ENCODE measurements at places on chromosomes 11 and 22.

DNA sequence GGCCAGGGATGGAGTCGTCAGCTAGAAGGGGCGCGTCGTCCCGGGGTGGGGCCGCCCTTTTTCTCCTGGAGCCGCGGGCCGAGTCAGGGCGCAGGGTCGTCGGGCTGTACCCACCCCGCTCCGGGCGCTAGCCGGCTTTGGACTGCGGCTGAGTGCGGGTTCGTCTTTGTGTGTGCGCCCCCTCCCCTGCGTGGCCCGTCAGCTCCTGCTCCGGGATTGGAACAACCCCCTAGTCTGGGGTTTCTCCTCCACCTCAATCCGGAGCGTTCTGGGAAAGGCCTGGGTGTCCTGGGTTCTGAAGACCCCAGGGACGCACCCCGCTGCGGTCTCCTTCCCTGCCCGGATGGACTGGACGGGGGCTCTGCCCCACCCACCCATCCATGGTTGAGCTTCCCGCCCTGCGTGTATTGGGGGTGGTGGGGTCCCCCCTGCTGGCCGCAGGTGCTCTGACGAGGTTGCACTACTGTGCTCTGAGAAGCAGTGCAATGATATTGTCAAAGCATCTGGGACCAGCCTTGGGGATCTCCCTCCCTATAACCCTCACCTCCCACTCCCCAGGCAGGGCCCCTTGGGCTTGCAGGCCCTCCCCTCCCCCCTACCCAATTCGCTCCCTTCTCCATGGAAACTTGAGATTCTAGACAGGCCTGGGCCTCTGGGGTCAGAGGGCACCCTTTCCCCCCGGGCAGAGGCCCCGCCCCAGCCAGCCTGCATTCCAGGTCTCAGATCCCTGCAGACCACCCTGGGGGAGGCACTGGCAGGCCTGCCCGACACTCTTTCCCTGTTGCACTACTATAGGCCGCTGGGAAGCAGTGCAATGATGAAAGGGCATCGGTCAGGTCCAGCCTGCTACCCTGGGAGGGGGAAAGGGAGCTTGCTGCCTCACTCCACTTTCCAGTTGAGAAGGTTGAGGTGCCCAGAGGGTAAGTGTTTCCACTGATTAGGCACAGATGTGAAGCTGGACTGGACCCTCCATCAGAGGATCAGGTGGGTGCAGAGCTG lies 10.7 kb downstream of the SDF2L1 start:
- no peak for DNase-seq

- DNase-seq, result no peak
Observed at GRCh38 chr11:30478923-30479322, 107.2 kb downstream of the MPPED2 start.

DNA sequence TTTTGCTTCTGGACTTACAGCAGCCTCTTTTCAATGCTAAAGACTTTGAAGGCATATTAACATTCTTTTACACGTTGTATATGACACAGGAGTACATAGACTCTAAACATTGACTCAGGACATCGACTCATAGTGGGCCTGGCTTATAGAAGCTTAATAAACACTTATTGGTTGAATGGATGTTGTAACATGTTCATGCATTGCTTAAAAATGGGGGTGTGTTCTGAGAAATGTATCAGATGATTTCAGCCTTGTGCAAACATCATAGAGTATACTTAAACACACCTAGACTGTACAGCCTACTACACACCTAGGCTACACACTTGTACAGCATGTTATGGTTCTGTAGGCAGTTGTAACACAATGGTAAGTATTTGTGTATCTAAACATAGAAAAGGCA lies 17.9 kb downstream of the TTC17 start:
- no peak for DNase-seq

- DNase-seq, result no peak
Observed at GRCh38 chr11:111476366-111476765, 35.8 kb downstream of the BTG4 start.

DNA sequence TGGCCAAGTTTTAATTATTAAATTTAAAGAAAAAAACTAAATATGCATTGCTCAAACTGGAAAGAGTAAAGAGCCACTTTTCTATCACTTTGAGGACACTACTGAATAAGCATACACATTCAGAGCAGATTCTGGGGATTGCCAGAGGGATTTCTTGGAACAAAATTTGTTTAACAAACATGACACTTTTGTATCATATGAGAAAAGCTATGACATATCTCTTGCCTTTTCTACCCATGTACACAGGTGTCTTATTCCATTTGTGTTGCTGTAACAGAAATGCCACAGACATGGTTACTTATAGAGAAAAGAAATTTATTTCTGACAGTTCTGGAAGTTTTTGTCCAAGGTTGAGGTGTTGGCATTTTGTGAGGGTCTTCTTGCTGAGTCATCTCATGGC lies 13.5 kb upstream of the USP28 start:
- no peak for DNase-seq

DNA sequence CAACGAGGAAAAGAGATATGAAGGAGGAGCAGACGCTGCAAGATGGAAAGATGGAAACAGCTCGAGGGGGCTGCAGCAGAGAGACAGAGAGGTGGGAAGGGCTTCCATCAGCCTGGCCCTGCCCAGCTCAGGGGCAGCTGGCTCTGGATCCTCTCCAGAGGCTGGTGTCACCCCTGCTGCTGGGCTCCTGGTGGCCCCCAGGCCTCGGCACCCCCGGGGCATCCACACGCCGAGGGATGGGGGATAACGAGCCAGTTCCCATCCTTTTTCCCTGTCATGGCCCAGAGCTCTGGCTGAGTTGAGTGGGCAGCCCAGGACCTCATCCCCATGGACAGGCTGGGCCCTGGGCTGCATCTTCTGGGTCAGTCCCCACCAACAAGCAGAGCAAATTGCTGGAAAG lies 102.3 kb downstream of the ST3GAL4 start:
- DNase-seq, result no peak

DNA sequence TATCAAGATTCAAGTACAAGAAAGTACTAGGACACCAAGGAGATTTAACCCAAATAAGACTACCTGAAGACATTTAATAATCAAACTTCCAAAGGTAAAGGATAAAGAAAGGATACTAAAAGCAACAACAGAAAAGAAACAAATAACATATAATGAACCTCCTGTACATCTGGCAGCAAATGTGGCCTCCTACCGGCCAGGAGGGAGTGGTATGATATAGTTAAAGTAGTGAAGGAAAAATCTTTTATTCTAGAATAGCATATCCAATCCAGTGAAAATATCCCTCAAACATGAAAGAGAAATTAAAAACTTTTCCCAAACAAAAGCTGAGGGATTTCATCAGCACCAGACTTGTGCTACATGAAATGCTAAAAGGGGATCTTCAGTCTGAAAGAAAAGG lies 104.7 kb upstream of the GUCY1A2 start:
- DNase-seq, result no peak

DNA sequence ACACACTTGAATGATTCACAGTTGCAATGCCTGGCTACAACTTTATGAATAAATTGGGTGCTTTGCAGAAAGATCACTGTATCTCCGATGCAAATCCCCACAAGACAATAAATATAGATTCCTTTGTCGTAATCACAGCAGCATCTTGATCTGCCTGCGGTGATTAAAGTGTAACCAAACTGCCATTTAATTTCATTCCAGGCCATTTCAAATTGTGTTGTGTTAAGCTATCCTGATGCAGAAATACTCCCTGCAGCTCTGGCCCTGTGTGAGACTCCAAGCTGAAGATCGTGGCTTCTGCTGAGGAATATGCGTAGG lies 40.8 kb upstream of the B3GAT1 start:
- no peak for DNase-seq

- no peak for DNase-seq
Observed at GRCh38 chr11:2826679-2827056, 58.9 kb downstream of the CDKN1C start.

GRCh38 chr11:71501071-71501985 lies 25.7 kb upstream of the KRTAP5-7 start:
- DNase-seq, result no peak

DNA sequence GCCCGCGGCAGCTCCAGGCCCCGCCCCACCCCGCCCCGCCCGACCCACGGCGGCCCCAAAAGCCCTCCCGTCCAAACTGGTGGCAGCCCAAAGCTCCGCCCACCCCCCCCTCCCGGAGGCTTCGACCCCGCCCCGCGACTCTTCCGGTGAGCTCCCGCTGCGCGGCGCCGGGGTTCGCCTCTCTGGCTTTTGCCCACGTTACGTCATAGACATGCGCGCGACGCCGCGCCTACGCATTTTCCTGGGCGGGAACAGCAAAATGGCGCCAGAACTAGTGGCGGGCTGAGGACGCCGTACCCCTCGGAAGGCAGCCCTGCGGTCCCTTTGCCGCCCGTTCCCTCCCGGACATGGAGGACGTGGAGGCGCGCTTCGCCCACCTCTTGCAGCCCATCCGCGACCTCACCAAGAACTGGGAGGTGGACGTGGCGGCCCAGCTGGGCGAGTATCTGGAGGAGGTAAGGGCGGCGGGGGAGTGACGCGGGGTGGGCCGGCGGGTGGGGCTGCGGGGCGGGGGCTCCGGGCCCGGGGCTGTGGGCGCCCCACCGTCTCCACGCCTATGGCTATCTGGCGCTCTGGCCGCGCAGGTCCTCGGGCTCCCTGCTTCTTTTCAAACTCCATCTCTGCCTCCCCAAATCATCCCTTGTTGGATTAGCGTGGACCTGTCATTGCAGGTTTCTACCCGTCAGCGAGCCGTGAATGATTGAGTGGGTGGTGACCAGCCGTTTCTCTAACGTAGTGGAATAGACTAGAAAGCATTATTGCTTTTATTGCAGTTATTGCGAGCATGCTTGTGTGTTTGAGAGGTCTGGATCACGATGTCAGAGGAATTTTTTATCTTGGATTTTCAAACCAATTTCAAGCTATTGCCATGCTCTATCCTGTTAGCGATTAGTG lies at the start of gene NCAPH2:
Gene NCAPH2 (plus strand): TSS at position 234 of the 894 bp plus-strand sequence. CDS start 114 bp downstream, at position 348.
- peak; percentile 94 for DNase-seq

GRCh38 chr11:61601512-61601911 lies 20.6 kb upstream of the SYT7 start:
- DNase-seq, result no peak

DNA sequence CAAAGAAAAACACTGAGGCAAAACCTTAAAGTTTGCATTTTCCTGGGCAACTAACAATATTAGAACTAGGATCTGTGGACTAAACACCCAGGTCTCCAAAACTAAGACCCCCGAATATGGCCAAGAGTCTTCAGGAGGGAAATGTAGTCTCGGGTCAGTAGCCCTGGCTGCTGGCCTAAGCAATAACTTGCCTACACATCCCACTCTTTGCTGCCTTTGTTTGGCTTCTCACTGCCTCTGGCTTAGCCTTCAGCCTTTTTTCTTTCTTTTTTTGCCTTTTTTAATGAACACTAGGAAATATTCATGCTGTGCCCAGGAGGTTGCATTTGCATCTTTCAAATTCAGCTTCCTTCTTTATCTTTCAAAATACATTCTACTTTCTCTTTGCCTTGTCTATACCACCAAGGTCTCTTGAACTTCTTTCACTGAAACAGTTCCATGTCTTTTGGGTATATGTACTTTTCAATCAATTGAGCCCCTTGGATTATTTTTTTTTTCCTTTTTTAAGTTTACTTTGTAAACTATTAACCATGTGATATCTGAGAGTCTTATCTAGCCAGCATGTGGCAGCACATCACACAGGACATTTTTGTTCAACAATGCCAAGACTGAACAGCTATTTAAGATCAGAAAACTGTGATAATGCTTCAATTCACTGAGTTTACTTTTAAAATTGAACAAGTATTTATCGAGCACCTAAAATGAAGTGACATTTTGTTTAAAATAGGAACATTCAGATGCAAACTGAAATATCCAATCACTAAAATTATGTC lies 165.0 kb upstream of the TRPC6 start:
- no peak for DNase-seq

GRCh38 chr22:22691055-22691454 lies 46.6 kb downstream of the GGTLC2 start:
- DNase-seq, result no peak

DNA sequence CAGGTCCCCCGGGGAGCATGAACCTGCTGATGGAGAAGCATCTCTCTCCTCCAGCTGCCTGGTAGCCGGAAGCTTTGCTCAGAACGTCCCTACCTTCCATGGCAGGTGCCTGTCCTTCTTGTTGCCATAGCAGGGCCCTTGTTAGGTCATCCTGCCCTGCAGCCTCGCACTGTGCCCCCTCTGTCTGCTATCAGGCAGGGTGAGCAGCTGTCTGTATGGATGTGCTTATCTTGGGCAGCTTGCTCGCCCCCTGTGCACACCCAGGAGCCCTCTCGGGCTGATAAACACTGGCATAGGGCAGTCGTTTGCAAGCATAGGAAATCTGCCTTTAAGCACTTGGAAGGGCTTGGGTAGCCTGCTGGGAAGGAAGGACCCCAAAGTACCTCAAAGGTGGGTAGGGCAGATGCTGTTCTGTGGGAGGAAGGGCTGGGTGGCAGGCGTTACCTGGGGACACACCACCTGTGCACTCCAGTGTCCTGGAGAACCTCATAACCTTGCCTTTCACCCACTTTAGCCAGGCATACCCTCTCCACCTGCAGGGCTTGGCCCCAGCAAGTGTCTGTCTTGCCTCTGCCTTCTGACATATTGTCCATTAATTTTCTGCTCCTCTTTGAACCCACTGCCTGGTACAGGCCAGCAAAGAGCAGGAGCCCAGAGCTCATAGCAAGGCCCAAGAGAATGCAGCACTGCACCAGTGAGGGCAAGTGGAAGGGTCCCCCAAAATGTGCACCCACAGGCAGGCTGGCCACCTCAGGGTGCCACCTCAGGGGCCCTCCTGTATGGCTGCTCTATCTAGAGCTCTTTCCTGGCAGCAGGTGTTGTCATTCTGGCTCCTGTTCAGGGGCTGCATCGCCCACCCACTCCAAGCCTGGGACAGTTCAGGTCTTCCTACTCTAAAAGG lies 8.0 kb upstream of the COMT start:
- DNase-seq, result no peak

DNA sequence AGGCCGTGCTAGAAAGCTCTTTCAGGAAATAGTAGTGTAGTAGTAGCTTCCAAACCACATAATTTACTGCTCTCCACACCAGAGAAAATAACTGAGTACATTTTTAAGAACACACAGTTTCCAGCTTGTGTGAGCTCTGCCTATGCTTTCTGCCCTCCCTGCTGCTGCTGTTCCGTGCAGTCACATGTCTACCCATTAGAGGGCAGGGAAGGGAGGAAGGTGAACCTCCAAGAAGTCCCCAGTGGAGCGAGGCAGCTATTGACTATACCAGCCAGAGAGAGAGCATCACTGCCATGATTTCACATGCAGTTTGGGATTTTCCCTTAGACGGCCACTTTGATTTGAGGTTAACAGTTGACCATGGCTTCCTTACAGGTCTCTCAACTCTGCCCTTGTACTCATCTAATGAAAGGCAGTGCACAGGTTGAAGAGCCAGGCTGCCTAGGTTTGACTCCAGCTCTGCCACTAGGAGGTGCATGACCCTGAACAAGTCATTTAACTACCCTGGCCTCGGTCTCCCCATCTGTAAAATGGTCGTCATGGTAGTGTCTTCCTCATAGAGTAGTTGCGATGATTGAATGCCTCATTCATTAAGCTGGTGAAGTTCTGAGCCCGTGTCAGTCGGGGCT lies 19.7 kb upstream of the CTTN start:
- DNase-seq, result no peak

All from T-helper 2 cell (primary cell).